AG09309 (cell line): ENCODE measurements at places on chromosomes 4 and X.

- no peak for DNase-seq
These were observed 63.4 kb downstream of the CHRDL1 start for GRCh38 chrX:110732266-110732665.

- no peak for DNase-seq
These were observed 93.6 kb upstream of the RASGEF1B start for GRCh38 chr4:81565142-81565870.

- no peak for DNase-seq
These were observed 103.2 kb upstream of the LANCL3 start for GRCh38 chrX:37468124-37468739.

- no peak for DNase-seq
These were observed 77.2 kb downstream of the CRMP1 start for GRCh38 chr4:5815641-5816040.

- no peak for DNase-seq
These were observed 28.0 kb downstream of the TACC3 start for GRCh38 chr4:1749370-1749769.

- DNase-seq, result no peak
These were observed 36.4 kb downstream of the EDA2R start for GRCh38 chrX:66602381-66602938.
